ENCODE measurements at places on chromosomes 5 and 9.

DNA sequence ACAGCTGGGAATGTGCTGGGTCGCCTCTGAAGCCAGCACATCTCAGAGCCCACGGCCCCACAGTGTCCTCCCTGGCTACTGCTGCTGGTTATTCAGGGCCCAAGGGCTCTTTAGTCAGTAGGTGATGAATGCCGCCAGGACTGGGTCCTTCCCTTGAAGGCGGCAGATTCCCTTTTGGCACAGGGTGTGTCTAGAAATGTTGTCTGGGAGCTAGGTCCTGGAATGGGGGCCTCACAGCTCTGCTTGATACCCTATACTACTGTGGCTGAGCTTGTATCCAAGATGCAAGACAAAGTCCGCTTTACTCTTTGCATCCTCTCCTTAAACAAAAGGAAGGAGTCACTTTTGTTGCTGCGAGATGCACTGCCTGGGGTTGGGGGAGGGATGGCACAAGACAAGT is 33.1 kb downstream of the MEGF9 start:
- no peak for DNase-seq

DNA sequence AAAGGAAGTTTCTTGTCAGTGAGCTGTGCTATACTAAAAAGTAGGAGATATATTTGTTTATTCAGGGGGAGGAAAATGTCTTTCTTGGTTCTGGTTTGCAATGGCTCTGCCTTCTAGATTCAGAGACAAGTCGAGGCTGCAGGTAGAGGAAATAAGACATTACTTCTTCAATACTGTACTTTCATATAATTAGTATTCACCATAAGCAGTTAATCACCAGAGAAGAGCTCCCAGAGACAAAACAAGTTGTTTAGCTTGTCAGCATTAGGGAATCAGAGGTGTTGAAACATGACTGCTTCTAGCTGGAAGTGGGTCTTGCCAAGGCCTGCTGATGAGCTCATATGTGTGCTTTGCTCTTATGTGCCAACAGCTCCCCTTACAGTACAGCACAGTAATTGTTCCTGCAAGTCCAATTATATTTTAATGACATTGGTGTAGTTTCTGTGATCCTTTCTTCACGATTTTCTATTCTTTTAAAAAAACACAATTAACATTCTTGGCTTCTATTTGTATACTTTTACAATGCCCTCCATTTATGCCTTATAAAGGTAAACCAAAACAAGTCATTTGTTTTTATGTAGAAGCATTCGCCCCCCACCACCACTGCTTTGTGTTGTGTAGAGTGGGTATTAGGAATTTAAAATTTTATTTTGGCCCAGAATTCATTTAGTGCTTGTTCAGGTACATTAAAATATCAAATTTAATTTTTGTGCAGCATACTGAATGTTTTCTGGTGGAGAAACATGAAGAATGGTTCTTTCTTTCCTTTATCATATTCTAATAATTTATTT is 112.2 kb downstream of the RPS23 start:
- peak; percentile 56 for DNase-seq

DNA sequence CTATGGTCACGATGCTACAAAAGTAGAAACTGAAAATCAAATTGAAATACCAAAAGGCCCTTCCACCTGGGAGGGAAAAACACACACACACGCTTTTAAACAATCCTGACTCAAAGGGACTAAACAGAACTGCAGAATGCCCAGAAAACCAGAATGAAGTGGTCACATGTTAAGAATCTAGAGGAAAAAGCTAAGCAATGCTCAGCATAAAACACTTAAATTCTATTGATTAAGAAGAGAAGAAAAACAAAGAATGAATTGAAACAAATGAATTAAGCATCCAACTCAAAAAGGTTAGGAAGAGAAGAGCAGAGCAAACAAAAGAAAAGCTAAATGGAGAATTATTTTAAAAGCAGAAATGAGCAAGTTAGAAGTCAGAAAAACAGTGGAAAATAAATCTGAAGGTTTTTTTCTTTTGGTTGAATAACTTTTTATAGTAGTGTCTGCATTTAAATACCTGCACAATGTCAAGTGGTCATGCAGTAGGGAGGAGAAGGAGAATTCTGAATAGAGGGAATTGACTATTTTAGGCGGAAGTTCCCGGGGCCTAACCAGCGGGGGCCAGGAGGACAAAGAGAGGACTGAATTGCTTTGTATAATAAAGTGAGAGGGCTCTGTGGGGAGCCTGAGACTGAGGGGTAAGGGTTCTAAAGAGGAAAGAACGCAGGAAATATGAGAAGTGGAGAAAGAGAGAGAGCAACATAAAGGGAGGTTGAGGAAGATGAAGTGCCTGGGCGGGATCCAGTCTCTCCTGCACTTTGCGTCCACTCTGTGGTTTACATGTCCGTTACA is 146.8 kb downstream of the ATPSCKMT start:
- DNase-seq: no peak

DNA sequence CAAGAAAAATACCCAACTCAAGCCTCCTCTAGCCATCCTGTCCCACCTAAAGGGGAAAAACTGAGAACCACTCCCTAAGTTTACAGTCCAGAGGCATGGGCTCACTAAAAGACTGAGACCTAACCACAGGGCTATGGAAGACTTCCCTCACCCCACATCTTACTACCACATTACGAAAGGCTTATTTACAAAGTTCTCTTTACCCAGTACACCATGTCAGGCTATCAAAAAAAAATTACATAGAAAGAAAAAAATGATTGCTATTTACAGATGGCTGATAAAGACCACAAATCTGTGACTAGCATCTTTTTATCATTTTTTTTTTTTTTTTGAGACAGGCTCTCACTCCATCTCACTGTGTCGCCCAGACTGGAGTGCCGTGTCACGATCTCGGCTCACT is 69.7 kb upstream of the TNPO1 start:
- DNase-seq: no peak

- DNase-seq: no peak
Measured at GRCh38 chr5:156595132-156595787, 254.8 kb upstream of the PPP1R2B start.

- no peak for DNase-seq
Measured at GRCh38 chr9:128992995-128993394, 35.1 kb downstream of the SH3GLB2 start.

GRCh38 chr5:102528600-102528999 is 29.8 kb upstream of the SLCO6A1 start:
- DNase-seq: no peak

GRCh38 chr5:143186623-143187022 is 216.9 kb downstream of the NR3C1 start:
- DNase-seq: no peak

DNA sequence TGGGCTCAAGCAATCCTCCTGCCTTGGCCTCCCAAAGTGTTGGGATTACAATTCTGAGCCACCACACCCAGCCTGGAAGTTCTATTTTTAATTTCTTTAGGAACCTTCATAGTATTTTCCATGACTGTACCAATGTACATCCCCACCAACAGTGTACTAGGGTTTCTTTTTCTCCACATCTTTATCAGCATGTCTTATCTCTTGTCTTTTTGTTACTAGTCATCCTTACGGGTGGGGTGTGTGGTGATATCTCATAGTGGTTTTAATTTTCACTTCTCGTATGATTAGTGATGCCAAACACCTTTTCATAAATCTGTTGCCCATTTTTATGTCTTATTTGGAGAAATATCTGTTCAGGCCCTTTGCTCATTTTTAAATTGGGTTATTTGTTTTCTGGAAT is 123.0 kb upstream of the MEF2C start:
- no peak for DNase-seq

GRCh38 chr5:132756542-132756941 is 9.3 kb downstream of the CCNI2 start:
- no peak for DNase-seq

DNA sequence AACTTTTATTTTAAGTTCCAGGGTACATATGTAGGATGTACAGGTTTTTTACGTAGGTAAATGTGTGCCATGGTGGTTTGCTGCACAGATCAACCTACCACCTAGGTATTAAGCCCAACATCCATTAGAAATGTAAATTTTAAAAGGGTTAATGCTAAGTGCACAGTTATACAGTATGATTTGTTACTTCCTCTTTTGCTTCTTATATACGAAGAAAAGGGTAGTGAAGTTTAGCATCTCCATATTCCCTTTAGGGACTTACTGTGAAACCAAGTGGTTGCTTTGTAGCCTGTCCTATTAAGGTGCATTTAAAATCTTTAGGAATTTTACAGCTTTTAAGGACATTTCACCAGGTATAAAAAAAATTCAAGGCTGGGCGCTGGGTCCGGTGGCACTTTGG is 46.4 kb downstream of the RBM27 start:
- DNase-seq: no peak
